Stimulated activated CD4-positive, alpha-beta T cell treated with anti-CD3 and anti-CD28 coated beads, TNF-alpha, amount 100 ng/mL, for 4 hours (primary cell): ENCODE measurements at places on chromosomes 3 and 15.

DNA sequence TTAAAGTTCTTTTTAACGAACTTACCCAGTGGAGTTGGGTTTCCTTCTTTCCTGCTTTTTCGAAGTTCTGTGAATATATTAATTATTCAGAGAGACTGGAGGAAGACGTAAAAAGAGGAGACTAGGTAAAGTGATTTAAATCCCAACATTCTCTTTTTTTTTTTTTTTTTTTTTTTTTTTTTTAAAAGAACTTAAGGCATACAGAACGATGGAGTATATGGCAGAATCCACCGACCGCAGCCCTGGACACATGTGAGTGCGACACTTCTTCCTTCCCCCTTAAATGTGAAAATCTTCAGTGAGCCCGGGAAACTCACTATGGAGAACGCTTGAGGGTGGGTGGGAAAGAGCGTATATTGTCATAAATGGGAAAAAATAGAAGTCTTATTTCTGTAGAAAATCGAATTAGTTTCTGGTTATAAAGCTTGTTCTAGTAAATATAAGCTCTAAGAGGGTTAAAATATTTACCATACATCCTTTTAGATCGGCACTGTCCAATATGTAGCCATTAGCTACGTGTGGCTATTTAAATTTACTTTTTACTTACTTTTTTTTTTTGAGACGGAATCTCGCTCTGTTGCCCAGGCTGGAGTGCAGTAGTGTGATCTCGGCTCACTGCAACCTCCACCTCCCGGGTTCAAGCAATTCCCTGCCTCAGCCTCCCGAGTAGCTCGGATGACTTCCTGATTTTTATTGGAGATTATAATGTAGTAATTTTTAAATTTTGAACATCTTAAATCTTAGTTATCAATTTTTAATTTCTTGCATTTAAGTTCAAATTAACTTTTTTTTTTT is 892 bp downstream of the NMD3 start:
- no peak for DNase-seq

DNA sequence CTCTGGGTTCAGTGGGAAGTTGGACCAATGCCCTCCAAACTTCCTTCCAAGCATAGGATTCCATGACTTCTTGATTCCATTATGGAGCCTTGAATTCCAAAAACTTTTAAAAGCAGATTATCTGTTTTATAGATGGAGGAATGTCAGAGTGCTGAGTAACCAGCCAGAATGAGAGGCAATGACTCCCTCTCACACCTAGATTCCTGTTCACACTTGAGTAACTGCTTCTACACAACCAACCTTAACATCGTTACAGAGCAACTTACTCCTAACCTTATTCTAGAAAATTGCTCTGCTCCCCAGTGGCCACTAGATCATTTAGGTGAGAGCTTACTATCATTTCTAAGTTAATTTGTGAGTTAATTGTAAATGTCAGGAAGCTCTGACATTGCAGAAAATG is 24.2 kb upstream of the NR2F2 start:
- DNase-seq, result no peak

- no peak for DNase-seq
These were observed 39.8 kb downstream of the CMTM7 start for GRCh38 chr3:32431481-32431880.

DNA sequence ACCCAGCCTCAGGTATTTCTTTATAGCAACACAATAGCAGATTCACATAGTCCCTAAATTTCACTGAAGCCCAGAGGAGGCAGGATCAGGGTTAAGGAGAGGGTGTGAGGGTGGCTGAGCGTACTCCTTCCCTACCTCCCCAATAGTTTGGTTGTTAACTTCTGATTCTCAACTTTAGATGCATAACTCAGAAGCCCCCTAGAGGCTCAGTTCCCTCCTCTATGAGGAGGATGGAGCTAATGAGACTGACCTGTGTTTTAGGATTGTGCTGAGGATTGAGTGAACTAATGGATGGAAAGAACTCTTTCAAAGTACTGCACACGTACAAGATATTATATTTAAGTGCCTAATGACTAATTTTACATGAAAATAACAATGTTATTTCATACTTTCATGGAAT is 249.3 kb upstream of the SOX14 start:
- DNase-seq, result no peak

- no peak for DNase-seq
These were observed 4.1 kb upstream of the CLDN1 start for GRCh38 chr3:190326361-190326760.

- no peak for DNase-seq
These were observed 174.3 kb downstream of the TP63 start for GRCh38 chr3:189805375-189806067.
